Small intestine (tissue), 16 donors: ENCODE measurements at places on chromosomes 5 and 9.

DNA sequence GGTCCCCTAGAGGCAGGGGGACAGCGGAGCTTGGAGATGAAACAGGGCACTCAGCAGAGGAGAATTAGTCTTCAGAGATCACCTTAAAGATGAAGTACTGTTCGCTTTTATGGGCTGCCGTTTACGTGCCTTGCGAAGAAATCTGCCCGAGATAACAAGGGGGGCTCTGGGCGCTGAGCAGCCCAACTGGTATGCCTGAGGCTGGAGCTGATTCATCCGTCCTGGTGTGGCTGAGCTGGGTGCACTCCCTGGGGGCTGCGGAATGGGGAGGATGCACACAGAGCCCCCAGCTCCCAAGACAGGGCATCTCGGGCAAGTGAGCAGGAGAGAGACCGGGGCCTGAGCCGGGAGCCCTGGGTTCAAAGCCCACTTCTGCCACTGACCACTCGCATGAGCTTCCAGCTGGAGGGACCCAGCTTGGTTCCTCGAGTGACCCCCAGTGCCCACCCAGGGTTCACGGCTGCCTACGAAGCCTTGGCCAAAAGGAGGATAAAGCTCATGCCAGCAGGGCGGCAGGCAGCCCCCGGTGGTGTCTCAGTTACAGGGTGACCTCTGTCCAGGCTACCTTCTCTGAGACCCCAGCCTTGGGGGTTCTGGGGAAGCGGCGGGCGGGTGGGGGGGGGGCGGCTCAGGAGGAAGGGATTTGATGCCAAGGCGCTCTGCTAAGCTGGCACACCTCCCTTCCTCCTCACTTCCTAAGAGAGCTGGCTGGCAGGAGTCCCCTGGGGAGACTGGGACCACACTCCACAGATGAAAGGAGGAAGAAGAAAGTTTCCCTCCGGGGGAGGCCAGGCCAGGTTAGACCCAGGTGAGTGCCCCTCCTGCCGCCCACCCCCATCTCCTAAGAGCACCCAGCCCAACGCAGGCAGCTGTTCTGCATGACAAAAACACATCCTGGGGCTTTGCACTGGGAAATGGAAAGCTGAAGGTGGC is 5.7 kb downstream of the FIBCD1 start:
- no peak for DNase-seq

DNA sequence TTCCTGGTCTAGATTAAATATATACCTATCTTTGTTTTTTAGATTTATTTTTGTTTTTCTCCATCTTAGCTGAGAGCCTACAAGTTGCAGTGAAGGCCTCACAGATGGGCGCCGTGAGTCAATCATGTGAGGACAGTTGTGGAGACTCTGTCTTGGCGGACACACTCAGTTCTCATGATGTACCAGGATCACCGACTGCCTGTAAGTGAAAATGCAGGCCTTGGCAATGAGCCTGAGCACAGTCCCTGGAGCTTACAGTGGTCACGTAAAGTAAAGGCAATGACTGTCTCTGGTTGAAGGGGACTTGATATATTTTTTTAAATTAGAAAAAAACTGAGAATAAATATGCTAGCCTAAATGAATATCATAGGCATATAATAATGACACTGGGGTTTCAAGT is 271.9 kb downstream of the ARHGEF28 start:
- DNase-seq: no peak

DNA sequence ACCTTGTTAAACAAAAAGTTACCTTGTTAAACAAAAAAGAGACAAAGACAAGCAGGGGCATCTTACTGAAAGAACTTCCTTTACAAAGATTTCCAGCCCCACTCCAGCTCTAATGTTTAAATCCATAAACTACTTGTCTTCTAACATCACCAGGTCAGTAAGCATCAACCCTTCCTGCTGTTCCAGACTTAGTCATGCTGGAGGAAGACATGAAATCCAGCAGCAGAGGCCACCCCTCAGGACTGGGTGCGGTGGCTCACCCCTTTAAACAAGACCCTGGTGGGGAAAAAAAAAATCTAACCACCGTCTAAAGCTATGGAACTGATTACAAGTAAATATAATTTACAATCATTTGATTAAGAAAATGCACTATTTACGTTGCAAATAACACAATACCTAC is 9.1 kb downstream of the PDCL start:
- DNase-seq: no peak

DNA sequence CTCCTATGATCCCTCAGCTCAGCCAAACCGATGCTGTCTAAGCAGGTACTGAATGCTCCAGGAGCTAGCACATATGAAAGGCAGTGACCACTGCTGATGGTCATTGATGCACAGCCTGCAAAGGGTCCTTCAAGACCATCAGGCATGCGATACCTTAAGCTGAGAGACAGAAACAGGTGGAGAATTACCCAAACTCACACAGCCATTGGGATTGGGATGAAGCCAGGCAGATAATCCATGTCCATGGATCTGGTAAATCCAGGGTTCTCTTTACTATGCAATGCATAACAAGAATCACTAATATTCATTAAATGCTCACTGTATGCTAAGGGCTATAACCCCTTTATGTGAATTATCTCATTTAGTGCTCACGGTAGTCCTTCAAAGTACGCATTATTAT is 36.2 kb downstream of the RAPGEF1 start:
- DNase-seq: no peak

- DNase-seq: no peak
These were observed 722.9 kb upstream of the RGMB start for GRCh38 chr5:98050583-98050982.

GRCh38 chr9:123544007-123544827 is 188.2 kb downstream of the CRB2 start:
- DNase-seq: peak; percentile 37

DNA sequence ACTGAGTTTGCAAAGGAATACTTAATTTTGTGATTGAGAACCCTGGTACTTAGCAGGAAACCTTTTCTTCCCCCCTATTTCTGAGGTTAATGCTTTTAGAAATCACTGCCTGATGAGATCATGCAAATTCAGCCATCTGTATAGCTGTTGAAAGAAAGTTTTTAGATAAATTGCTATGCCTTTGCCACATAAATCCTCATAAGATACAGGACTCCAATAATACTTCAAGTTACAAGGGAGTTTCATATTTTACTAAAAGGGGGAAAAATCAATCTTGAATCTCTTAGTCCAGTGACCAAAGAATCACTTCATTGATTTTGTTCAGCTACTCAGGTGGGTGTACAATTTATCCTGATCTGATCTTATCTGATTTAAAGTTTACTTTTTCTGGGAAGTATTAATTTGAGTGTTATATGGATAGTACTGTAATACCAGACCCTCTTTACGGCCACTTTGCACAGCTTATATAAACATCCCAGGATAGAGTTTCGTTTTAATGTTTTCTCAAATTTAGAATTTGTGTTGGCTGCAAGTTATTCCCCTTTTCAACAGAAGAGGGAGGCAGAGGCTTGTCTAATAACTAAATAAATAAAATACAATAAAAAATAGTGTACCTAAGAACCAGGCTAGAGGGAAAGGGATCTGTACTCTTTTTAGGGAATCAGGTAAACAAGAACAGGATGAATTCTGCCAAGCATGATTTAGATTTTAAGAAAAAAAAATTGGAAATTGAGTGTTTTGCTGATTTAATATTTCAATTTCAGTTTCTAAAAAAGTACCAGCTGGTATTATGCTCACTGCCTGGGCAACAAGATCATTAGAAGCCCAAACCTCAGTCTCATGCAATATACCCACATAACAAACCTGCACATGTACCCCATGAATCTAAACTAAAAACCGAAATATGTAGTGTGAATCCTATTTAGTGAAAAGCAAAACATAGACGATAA is 69.1 kb downstream of the PSAT1 start:
- DNase-seq: no peak
